ENCODE measurements at places on chromosomes 13 and 19. TPM values are rescaled to one million over a fixed set of nuclear protein-coding genes. Genes with fewer than 3 reads are reported as not detected.

Gene ZNF677
- 22.0 TPM for total RNA-seq

Gene UBA52
- 560 TPM for total RNA-seq

Gene FBXO17
- total RNA-seq = 39.9 TPM

DNA sequence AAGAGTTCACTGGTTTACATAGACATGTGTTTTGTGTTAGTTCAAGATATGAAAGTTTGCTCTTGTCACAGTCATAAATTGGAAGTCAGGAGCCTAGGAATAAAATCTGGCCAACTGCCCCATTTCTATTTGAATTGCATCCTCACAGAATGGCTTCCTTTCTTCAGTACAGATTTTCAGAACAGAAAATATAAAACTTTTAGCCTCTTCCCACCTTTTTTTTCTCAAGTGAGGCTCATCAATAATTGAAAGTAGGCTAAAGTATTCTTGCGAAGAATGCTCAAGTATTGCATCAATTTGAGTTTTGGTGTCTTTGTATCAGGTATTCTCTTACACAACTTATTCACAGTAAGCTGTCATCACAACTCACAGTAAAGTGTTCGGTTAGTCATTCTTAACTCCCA is 802.7 kb downstream of the PCDH9 start:
- DNase-seq = no peak

GRCh38 chr13:99327126-99327525 is 19.9 kb upstream of the GPR183 start:
- DNase-seq = no peak
